Lower leg skin (tissue), 4 donors: ENCODE measurements at places on chromosomes 12 and 14. TPM values are rescaled to one million over a fixed set of nuclear protein-coding genes. Genes with fewer than 3 reads are reported as not detected.

DNA sequence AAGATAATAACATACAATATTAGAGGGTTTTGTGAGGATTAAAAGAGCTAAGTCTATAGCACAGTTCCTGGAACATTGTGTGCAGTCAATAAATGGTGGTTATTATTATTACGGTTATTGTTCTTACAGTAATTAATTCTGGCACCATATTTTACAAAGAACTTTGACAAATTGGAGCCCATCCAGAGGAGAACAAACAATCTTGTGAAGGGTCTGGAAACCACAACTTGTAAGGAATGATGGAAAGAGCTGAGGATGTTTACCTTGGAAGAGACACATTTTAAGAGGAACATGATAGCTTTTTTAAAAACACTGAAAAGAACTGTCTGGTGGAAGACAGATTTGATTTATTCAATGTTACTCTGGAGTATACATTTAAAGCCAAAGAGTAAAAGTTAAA, 150.5 kb upstream of the KRR1 start:
- no peak for DNase-seq

DNA sequence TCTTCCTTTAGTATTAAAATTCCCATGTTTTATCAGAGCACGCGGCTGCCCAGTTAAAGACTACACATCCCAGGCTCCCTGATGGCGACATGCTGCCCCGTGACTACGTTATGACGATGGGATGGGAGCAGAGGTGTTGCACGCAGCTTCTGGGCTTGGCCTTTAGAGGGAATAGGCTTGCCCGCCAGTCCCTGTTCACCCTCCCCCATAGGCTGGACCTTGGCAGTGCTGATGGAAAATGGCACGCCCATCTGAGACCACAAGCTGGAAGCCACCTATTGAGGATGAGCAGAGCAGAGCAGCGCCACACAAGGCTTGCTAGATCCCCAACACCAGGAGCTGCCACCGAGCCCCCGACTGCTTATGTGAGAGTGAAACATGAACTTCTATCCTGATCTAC, 24.7 kb downstream of the TTC7B start:
- no peak for DNase-seq

DNA sequence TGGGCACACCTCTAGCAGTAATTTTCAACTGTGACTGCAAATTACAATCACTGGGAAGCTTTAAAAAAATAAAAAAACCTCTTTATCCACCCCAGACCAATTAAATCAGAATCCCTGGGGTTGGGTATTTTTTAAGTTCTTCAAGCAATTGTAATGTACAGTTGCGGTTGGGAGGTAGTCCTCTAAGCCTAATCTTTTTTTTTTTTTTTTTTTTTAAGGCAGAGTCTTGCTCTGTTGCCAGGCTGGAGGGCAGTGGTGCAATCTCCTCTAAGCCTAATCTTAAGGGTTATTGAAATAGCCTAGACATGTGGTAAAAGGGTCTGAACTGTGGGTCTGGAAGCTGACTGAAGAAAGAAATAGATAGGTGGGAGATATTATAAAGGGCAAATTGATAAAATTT, 230.5 kb downstream of the AKAP6 start:
- no peak for DNase-seq

DNA sequence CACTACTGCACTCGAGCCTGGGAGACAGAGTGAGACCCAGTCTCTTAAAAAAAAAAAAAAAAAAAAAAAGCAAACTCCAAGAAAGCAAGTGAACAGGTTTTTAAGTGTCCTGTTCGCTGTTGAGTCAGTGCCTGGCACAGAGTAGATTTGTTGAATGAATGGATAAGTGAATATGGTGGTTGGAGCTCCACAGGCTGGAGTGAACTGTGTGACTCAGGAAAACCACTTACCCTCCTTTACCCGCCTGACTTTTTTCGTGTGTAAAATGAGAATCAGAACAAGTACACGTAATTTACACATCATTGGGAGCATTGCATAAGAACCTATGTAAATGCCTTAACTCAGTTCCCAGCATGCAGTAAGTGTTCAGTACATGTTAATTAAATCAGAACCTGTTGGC, 24.0 kb upstream of the ESRRB start:
- no peak for DNase-seq

DNA sequence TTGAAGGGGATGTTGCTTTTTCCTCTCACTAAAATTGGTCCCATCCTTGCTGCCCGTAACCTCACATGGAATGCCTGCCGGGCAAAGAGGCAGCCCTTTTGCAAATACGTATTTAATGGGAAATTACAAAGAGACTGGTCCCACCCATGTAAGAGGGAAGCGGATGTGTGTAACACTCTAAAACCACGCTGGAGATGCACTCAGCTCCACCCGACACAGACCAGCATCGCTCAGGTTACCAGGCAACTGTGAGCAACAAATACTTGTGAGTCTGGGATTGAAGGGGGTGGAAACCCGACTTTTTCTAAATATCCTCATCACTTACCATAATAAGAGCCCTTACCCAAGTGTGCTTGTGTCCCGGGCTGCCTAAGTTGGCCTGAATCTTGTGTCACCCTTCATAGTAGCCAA, 47.7 kb downstream of the ELK3 start:
- DNase-seq: peak; percentile 86

DNA sequence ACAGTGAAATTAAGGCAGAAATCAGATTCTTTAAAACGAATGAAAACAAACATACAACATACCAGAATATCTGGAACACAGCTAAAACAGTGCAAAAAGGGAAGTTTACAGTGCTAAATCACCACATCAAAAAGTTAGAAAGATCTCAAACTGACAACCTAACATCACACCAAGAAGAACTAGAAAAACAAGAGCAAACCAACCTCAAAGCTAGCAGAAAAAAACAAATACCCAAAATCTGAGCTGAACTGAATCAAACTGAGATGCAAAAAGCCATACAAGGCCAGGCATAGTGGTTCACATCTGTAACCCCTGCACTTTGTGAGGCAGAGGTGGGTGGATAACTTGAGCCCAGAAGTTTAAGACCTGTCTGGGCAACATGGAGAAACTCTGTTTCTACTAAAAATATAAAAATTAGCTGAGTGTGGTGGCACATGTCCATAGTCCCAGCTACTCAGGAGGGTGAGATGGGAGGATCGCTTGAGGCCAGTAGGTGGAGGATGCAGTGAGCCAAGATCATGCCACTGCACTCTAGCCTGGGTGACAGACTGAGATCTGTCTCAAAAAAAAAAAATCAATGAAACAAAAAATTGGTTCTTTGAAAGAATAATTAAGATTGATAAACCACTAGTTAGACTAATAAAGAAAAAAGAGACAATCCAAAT, 33.2 kb upstream of the LDHB start:
- no peak for DNase-seq

DNA sequence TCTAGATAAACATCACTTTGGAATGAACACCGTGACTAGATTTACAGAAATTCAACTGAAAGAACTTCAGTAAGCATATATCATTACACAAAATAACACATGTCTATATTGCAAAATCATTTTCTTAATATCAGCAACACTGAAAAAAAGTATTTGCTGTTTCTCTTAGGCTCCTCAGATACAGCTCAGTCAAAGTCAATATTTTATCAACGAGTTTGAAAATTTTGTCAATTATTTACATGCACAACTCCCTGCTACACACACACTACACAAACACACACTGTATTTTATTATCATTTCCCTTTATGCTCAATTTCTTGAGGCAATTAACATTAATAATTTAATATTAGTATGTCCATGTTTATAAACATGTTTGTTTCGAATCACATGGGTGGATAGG, 3.8 kb downstream of the PZP start:
- no peak for DNase-seq

DNA sequence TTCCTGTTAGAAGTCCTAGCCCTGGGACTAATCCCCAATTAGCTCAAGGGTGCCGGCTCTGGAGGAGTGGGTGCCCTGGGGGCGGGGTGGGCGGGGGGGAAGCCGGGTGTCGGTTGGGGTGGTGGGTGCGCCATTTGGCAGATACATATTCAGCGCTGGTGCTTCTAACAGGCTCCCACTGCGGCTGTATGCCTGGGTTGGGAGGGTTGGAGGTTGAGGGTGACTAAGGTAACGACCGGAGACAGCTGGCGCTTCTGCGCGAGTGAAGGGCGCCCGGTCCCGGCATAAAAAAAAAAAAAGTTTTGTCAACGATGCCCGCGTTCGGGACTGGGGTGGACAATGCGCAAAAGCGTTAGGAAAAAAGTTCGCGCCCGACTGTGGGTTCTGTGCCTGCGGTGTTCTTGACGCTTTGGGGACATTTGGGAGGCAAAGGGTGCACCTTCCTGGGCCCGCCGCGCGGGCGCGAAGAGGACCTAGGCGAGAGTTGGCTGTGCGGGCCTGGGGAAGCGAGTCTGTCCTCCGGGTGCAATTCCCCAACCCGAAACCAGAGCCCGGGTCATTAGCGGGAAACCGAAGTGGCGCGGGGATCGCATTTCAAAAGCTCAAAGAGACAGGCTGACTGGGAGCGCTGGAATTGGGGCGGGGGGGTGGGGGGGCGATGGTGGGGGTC, 19.2 kb downstream of the TBX3 start:
- no peak for DNase-seq

- DNase-seq: no peak
Observed at GRCh38 chr12:104718304-104718929, 239.7 kb downstream of the SLC41A2 start.

DNA sequence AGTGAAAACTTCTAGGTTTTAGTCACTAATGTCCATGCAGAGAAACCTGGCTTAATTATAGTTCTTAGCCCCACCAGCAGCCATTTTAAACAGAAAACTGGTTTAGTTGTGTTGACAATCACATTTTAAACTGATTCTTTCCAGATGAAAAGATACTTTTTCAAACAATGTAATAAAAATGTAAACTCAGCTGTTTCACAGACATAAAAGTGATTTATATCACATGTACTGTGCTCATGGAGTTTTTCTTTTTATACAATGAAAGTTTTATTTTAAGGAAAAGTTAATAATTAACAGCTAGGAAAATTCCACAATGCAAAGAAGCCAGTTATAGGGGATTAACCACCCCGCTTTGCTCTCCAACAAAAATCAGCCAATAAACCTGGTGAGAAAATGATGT, 129.7 kb downstream of the PAX9 start:
- DNase-seq: no peak

- peak; percentile 76 for DNase-seq
Observed at GRCh38 chr14:105126981-105127329, 41.6 kb downstream of the JAG2 start.

- DNase-seq: no peak
Observed at GRCh38 chr12:121668750-121669520, 519 bp downstream of the MORN3 start.

GRCh38 chr12:11669348-11669747, 19.9 kb downstream of the ETV6 start:
- DNase-seq: no peak

GRCh38 chr12:68978678-68979077, 45.7 kb upstream of the CPM start:
- DNase-seq: no peak

DNA sequence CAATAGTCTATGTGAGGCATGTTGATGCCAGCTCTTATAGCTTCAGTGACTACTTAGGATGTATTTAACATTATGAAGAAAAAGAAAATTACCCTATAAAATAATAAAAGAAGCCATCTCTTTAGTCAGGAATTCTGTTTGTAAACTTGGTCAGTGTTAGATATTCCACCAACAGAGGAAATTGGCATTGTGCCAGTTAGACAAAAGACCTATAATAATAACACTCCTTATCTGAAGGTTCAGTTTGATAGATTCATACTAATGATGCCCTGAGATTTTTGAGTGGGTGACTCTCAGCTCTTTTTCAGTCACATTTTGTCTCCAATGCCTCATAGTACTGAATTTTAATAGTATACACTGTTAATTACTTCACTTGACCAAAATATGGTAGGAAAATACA, 6.6 kb downstream of the SYT10 start:
- DNase-seq: no peak

- no peak for DNase-seq
Observed at GRCh38 chr14:100989924-100990323, 86.4 kb upstream of the RTL1 start.

DNA sequence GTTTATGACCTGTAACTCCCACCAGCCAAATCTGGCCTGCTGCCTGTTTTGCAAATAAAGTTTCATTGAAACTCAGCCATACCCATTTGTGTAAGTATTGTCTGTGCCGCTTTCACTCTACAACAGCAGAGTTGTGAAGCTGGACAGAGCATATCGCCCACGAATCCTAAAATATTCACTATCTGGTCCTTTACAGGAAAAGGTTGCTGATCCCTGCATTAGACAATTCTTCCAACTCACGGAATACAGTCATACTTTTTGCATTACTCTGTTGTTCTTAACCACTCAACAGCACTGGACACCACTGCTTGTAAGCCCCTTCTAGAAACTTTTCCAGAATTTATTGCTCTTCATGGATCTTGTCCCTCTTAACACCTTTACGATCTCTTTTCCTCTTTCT, 435.4 kb downstream of the EGLN3 start:
- no peak for DNase-seq

DNA sequence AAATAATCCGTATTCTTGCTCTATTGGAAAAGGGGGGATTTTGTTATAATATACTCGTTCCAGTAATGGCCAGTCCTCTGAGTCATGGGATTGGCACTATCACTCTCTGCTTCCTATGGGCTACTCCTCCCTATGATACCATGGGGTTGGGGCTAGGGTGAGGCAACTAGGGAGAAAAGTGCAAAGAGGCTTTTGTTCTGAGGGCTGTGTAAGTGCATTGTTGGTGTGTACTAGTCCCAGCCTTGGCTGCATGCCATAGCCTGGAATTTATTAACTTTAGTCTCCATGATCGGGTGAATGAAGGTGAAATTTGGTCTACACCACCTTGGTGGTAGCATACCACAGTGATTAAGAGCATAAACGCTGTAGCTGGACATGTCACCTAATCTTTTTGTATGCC, 247.6 kb downstream of the RPAP3 start:
- no peak for DNase-seq

DNA sequence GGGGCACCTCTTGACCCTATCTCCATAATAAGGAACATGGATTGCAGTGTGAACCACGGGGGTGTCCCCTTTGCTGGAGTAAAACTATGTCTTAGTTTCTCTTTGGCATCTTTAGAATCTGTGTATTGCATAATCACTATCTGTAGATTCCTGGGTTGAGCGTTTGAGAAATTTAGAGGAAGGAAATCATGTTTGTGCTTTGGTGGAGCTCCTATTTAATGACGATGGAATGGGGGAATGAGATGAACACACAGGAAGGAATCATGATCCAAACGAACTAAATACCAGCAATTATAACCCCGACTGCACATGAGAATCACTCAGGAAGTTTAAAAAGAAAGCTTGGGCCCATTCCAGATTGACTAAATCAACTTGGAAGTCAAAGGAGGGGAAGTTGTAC, 1.3 kb upstream of the MYG1 start:
- no peak for DNase-seq

GRCh38 chr12:109896188-109896587, 3.9 kb upstream of the TCHP start:
- DNase-seq: no peak

- no peak for DNase-seq
Observed at GRCh38 chr12:90245391-90245790, 536.8 kb upstream of the ATP2B1 start.

SCNN1A gene
- total RNA-seq: 139 TPM

GLIPR1L2 gene
- 0.59 TPM for total RNA-seq

C1R gene
- total RNA-seq: 93.5 TPM

RIPK3 gene
- 18.0 TPM for total RNA-seq

MANSC1 gene
- total RNA-seq: 9.0 TPM

KRT74 gene
- 0.30 TPM for total RNA-seq

GALNT16 gene
- 4.8 TPM for total RNA-seq

DLGAP5 gene
- total RNA-seq: 1.3 TPM

SYNE3 gene
- total RNA-seq: 26.2 TPM

IGF1 gene
- 6.2 TPM for total RNA-seq

HOXC10 gene
- total RNA-seq: 23.8 TPM

GNS gene
- 42.6 TPM for total RNA-seq

FOXA1 gene
- 2.7 TPM for total RNA-seq

LRP1-AS gene
- not detected for total RNA-seq
